Brain microvascular endothelial cell (primary cell): ENCODE measurements at places on chromosomes 5 and 9.

GRCh38 chr9:134007150-134007549 is 15.0 kb upstream of the VAV2 start:
- no peak for DNase-seq

DNA sequence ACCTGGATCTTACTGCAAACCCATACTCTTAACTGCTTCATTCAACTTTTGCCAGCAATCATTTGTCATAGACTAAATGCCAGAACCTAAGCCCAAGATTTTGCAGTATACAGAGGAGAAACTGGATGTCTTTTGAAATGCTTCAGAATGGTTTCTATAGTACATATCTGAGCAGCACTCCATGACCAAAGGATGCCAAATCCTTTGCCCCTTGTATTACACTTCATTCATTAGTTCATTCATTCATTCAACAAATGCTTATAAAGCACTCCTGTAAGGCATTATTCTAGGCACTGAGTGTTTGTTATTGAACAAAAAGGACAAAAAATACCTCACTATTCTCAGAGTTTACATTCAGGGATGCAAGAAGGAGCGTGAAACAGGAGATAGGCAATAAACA is 119.9 kb downstream of the SLC1A3 start:
- DNase-seq = no peak

DNA sequence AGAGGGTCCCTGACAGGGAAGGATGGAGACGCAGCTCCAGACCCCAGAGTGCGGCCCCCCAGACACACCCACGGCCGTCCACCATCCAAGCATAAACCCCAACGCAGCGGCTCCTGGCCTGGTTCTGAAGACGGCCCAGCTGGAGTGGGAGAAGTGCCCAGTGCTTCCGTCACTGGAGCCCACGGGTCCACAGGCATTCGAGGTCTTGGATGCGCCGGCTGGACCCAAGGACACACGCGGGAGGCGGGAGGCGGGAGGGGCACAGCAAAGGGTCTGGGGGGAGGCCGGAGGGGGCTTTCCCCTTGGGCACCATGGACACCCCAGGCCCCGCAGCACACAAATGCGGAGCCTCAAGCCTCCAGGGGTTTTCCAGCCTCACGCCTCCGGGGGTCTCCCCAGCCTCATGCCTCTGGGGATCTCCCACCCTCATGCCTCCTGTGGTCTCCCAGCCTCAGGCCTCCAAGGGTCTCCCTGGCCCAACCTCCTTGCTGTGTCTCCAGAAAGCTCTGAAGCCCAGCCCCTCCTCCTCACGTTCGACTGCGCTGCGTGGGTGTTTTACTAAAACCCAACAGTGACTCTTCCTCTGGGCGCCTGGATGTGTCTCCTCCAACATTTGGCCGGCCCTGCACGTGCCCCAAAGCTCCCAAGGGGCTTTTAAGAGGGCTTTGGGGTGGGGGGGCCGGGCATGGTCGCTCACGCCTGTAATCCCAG is 15.2 kb downstream of the EXD3 start:
- no peak for DNase-seq

GRCh38 chr5:6220346-6221088 is 157.8 kb downstream of the MED10 start:
- DNase-seq = no peak

DNA sequence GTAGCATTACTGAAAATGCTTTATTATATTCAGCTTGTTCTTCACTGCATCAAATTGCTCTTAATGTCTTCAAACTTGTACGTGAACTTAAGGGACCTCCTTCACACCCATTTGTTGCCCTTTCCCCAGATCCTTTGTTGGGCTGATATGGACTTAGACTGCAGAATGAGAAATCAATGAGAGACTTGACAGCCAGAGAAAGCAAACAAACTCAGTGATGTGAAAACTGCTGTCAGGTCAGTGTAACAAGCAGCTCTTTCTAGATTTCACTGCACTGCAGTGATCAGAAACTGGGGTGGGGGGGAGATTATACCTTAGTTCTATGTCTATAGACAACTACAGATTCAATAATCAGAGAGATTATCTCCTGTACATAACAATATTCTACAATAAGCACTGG is 491.0 kb upstream of the DAP start:
- DNase-seq = no peak

DNA sequence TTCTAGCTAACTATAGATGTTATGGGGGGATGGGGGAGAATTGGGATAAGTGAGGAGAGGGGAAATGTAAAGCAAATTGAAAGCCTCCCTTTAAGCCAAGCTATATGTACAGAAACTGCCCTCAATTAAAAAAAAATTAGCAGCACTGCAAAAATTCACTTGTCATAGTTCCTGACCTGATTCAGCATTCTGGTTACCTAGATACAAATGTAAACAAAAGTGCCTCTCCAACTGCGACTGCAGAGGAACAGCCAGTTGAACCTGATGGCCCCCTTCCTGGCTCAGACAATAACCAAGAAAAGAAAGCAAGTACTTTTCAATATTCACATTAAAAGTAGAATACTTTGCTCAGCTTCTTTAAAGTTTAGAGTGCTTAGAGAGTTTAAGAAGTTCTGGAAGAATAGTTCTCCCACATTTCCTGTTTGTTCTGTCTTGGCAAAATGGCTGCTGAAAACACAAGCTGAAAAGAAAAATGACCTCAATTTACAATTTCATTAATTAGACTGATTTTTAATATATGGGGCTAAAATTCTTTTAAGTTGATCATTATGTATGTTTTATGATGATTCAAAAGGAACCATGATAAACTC is 1.5 kb downstream of the FAM81B start:
- DNase-seq = no peak

- no peak for DNase-seq
Observed at GRCh38 chr9:76900884-76901440, 5.0 kb downstream of the PRUNE2 start.
